ENCODE measurements at places on chromosomes 16 and 17. TPM values are rescaled to one million over a fixed set of nuclear protein-coding genes. Genes with fewer than 3 reads are reported as not detected.

TNS4 gene
- total RNA-seq: not detected

GRCh38 chr16:3311496-3311895, 6.2 kb downstream of the ZNF75A start:
- peaks cover 72% of the 10 kb centered on the region for H3K36me3 ChIP-seq
- no peaks in the 10 kb centered on the region for H3K4me1 ChIP-seq
- no peak overlapping the region for H3K27ac ChIP-seq
- H3K4me3 ChIP-seq: no peak overlapping the region
- H3K27me3 ChIP-seq: peaks cover 12% of the 10 kb centered on the region
- DNase-seq: no peak

GRCh38 chr16:67430977-67431774, at the start of gene HSD11B2:
Gene HSD11B2 (plus strand): TSS chr16:67431121. CDS start chr16:67431249, 128 bp downstream.
- H3K27ac ChIP-seq: peak within 1 kb of the TSS; percentile 68
- no peaks in the 10 kb centered on the region for H3K36me3 ChIP-seq
- peak within 1 kb of the TSS; percentile 79 for H3K4me3 ChIP-seq
- peaks cover 17% of the 10 kb centered on the region for H3K4me1 ChIP-seq

- no peak overlapping the region for H3K4me3 ChIP-seq
- no peak overlapping the region for H3K27ac ChIP-seq
- no peaks in the 10 kb centered on the region for H3K4me1 ChIP-seq
- no peak for DNase-seq
These were observed 64.4 kb upstream of the CDH8 start for GRCh38 chr16:62100651-62101050.

DNA sequence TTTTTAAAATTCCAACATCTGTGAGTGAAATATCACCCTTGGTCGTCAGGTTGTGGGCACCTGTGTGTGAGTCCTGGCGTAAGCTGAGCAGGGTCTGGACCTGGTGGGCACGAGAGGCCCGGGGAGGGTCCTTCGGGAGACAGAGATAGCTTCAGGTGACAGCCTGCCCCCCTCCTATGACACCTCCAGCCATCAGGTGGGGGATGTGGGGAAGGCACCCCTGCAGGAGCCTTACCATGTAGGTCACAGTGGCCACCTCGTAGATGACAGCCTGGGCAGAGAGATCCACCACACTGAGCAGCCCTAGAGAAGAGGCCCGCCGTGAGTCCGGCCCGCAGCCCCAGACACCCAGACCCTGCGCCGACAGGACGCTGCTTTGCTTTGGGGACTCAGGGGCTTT, 11.2 kb downstream of the SLC47A2 start:
- peaks cover 22% of the 10 kb centered on the region for H3K4me1 ChIP-seq
- H3K4me3 ChIP-seq: no peak overlapping the region

GRCh38 chr17:13004336-13004735, 13.5 kb downstream of the ELAC2 start:
- no peak for DNase-seq
- H3K4me1 ChIP-seq: no peaks in the 10 kb centered on the region
- peaks cover 2% of the 10 kb centered on the region for H3K27me3 ChIP-seq
- H3K36me3 ChIP-seq: no peaks in the 10 kb centered on the region
- H3K4me3 ChIP-seq: no peak overlapping the region

DNA sequence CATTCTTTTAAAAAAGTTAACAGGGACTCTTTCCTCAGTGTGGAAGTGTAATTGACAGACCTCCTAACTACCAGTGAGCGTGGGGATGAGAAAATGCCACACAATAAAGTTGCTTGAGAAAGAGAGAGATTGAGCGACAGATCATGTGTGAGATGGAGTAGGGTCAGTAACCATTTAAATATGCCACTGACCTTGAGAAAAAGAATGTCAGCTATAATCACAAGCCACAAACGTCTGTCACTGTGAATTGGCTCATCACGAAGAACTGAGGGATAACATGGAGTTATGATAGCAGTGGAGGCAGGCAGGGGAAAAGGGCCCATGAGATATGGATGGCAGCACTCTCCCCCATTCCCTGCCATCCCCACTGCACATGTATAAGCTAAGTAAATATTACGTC, 253.9 kb downstream of the SLC39A11 start:
- no peak for DNase-seq
- H3K27ac ChIP-seq: no peak overlapping the region
- H3K27me3 ChIP-seq: no peaks in the 10 kb centered on the region
- peaks cover 17% of the 10 kb centered on the region for H3K36me3 ChIP-seq
- H3K4me3 ChIP-seq: no peak overlapping the region
- H3K4me1 ChIP-seq: peaks cover 1% of the 10 kb centered on the region

GRCh38 chr17:65627891-65628643, 66.6 kb upstream of the AXIN2 start:
- H3K4me3 ChIP-seq: no peak overlapping the region
- no peaks in the 10 kb centered on the region for H3K27me3 ChIP-seq
- DNase-seq: no peak
- no peaks in the 10 kb centered on the region for H3K4me1 ChIP-seq
- no peak overlapping the region for H3K27ac ChIP-seq
- no peaks in the 10 kb centered on the region for H3K36me3 ChIP-seq

Measured in glutamatergic neuron (in vitro differentiated cells).